ENCODE measurements at places on chromosomes 6 and 20.

- DNase-seq = no peak
Measured at GRCh38 chr20:48025051-48025515, 239.8 kb upstream of the SULF2 start.

DNA sequence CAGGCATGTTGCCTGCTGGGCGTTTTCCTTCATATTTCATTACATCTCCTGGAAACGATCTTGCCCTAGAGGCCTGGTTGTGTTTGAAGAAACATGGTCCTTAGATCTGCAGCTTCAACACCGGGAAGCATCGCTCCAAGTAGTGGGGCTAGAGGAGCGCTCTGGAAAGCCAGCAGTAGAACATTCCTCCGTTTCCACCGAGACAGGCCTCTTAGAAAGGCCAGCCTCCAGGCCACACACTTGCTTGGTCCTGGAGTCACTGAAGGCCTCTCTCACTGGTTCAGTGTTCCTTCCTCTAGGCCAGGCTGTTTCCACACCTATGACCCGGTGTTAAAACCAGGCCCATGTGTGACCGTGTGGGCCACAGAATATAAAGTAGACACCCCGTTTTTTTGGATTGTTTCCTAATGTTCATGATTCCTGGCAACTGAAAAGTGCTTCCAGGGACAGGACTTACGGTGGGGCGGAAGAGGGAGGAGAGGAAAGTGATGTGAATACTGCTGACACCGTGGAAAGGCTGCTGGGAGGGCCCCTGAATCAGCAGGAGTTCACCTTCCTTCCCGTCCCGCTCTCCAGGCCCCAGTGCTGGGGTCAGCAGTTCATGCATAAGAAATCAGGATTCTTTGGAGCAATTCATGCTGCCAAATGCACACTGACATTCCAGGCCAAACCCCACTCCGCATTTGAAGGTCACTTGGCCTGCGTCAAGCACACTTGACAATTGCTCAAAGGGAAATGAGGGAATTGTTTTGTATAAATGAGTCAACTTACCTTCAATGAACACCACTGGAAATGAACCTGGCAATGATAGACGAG, 83.8 kb downstream of the IYD start:
- no peak for DNase-seq

GRCh38 chr6:163814494-163815364, 400.2 kb downstream of the QKI start:
- peak; percentile 27 for DNase-seq

- DNase-seq = no peak
Measured at GRCh38 chr6:96299525-96299924, 222.1 kb upstream of the UFL1 start.

DNA sequence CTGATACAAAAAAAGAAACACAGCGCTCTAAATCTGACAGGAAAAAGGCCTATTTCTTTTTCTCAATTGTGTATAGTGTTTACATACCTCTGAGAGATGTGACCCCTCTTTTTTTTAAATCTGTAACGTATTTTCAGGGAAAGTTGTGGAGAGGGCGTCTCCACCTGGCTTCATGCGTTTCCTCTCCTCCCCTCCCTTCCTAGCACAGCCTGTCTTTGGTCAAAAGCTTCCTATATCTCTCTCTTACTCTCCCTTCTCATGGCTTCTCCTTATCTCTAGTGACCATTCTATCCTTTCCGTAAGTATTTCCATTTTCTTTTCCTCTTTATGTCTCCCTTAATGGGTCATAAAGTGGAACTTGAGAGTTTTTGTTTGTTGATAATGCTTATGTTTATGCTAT, 458.9 kb downstream of the HACE1 start:
- no peak for DNase-seq

- no peak for DNase-seq
Measured at GRCh38 chr6:7770111-7770510, 44.2 kb downstream of the BMP6 start.

DNA sequence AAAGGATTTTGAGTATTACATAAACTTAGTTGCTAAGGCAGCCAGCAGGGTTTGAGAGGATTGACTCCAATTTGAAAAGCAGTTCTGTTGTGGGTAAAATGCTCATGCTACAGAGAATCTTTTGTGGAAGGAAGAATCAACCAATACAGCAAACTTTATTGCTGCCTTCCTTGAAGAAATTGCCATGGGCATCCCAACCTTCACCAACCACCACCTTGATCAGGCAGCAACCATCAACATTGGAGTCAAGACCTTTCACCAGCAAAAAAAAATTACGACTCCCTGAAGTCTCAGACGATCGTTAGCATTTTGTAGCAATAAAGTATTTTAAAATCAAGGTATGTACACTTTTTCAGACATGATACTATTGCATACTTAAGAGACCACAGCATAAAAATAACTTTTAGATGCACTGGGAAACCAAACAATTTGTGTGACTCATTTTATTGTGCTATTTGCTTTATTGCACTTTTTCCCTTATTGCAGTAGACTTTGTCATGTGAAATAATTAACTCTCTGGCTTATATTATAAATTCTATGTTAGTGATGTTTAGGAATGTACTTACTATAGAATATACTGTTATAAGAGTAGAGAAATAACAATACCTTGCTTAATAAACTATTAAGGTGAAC, 390.8 kb downstream of the CDKAL1 start:
- DNase-seq = no peak

- no peak for DNase-seq
Measured at GRCh38 chr6:79568996-79569395, 31.8 kb upstream of the LCA5 start.

DNA sequence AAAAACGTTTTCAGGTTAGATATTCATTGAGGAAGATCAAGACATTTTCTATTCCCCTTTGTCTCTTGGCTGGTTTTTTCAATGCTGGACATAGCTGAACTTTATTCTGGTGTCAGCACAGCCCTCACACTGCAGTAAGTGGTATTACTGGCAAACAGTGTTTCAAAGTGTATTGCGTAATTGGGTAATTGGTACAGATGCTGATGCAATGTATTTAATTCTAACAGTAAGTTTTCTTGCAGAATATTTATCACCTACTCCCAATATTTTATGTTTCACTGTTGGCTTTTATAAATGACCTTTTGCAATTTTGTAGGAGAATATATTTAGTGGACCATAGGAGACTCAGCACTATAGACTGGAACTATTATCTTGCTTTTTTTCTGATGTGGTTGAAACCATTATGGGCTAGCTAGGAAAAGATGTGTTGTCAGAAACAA, 287.6 kb upstream of the SOX4 start:
- DNase-seq = no peak

- no peak for DNase-seq
Measured at GRCh38 chr20:63408684-63409046, 47.5 kb upstream of the CHRNA4 start.

DNA sequence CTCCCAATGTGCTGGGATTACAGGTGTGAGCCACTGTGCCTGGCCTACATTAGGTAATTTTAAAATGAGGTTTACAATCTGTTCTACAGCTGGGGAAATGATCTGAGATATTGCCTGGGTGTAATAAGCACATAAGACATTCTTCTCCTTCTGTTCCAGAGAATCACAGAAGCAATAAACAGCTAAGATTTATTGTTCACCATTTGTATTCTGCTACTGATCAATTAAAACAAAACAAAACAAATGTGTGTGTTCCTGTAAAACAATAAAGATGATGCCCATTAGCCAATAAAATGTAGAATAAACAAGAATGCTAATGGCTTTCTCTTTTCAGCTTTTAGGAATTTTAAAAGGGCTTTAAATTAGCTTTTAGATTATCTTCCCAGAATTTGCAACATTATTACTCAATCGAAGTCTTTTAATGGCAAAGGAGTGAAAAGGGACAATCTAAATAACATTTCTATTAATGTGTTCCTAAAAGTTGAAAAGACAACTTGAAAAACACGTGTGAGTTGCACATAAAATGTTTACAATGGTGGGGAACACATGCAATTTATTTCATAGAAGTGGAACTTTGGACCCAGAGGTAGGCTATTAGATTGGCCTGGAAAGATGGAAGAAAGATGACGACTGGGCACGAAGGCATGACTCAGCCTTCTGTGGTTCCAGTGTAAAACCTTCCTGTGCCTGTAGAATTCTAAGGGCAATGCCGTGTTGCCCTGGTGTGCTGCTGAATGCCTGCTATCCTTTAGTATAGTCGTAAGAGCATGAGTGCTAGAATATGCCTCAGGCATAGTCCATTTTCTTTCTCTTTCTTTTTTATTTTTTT, 29.0 kb upstream of the DEK start:
- DNase-seq = no peak

DNA sequence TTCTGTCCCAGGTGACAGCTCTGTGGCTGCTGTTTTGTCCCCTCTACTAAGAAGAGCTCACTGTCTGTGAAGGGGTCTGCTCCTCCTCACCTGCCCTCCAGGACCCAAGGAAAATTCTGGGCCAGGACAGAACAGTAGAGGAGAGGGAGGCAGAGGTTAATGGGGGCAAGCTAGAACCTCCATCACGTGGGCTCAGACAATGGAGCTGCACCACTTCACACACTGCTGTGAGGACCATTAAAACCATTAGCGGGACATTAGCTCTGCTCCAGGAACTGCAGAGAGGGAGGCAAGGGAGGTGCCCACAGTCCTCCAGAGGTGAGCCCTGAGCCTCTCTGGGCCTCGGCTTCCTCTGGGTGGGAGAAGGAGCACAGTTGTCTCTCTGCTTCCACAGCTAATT, 78.4 kb downstream of the NOL4L start:
- DNase-seq = no peak

DNA sequence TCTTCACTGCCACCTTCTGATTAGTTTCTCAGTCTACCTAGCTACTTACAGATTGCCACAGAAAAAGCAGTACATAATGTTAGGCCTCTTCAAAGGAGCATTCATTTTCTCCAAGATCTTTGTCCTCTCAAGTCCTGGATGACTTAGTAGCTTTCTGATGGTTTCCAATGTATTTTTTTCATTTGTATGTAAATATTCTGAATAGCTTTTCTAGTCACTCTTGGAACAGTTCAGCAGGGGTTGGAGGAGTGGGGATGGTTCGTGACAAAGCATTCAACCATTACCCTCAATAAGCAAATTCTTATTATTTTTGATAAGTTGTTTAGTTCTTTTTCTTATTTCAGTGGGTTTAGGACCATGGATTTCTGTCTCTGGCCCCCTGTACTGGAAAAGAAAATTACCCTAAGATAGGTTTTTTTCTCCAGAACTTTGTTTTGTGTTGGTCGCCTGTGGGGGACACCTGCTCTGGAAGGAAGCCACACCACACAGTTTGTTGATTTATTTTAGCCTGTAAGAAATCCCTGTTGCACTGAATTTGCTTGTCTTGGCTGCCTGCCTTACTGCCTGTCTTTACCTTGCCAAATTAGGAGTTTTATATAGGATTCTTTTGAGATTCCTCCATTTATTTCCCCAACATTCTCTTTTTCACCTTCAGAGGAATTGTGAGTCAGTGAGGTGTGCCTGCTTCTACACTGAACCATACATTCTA, 247.9 kb downstream of the RFPL4B start:
- DNase-seq = no peak

DNA sequence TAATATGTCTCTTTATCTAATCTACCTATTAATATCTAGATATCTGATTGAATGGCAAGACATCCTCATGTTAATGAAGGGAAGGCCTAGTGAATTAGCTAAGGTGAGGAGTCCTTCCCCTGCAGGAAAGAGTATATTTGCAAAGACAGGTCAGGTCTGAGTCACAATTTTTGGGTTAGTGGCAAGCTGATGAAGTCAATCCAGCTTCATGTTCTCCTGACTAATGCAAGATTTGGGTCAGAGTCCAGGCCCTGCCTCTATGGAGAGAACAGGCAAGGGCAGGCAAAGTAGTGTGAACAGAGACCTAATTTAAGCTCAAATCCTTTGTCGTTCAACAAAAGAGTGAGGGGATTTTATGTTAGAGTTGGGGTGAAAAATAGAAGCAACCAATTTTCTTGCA, 496.7 kb downstream of the BMP2 start:
- DNase-seq = no peak

GRCh38 chr6:31464252-31465184, 33.4 kb upstream of the MICB start:
- DNase-seq = no peak

- no peak for DNase-seq
Measured at GRCh38 chr20:49420292-49420691, 62.2 kb downstream of the KCNB1 start.

- no peak for DNase-seq
Measured at GRCh38 chr6:118396969-118397368, 151.1 kb upstream of the PLN start.

DNA sequence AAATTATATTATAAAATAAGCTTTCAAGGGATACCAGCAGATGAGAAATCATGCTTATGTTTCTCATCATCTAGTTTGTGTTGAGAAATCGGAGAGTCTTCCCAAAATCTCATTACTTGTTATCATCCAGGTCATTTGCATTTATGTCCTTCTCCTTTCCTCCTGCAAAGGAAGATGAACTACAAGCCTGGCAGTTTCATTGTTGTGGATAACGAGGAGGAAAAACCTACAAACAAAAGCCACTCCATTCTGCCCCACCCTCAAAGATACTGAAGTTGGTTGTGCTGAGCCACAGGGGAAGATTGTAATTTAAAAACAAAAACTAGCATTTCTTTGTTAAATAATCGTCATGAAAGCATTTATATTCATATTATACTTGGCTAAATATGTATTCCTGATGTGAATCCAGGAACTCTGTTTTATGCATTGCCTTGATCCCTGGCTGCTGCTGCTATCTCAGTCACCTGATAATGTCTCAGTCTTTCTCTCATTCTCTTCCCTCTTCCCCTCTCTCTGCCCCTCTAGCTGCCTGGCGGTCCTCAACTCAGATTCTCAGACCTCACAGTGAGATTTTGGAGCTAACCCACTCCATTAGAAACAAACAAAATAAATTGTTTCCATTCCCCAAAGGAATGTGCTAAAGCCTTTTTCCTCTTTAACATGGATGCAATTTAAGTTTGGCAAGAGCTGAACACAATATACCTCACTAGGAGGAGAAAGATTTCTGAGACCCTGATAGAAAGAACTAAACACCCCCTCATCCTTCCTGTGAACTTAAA, 185.3 kb downstream of the ADAT2 start:
- no peak for DNase-seq

DNA sequence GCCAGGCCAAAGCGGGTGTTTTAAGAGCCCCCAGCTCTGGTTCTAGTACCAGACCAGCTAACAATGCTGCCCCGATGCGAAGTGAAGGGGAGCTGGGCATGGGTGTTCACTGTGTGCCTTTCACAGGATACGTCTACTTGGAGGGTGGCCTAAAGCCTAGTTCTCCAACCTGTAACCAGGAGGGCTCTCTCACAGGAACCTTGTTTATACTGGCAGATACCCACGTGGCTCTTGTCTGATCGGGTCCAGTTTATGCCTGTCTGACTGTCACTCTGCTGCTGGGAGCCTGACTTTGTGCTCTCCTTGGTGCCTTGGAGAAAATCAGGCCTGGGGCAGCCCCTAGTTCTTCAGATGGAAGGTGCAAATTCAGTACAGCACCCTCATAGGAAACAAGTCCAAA, 60.2 kb upstream of the RNF144B start:
- DNase-seq = no peak

DNA sequence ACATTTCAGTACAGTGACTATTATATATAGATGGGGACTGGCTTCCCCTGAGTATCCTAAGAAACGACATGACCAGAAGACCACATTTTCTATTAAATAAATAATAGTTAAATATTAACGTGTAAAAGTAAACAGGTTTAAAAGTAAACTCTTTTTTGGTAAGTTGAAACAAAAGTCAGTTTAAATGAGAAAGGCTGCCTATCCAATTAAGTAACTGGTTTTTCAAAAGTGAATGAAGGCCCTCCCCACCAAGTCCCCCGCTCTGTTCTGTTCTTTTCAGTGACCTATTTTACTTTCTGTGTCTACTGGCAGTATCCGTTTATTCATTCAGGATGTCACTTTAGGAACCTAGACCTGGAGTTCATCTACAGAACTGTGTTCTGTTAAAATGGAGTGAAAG, 32.0 kb downstream of the QKI start:
- peak; percentile 35 for DNase-seq

GRCh38 chr20:1121429-1121828, 3.0 kb downstream of the PSMF1 start:
- DNase-seq = no peak
